ENCODE measurements at places on chromosomes 1 and 21.

GRCh38 chr1:22880174-22880601 lies 92.5 kb downstream of the LACTBL1 start:
- DNase-seq, result peak; percentile 63

- DNase-seq, result no peak
Measured at GRCh38 chr21:45872902-45873301, 108.7 kb upstream of the COL6A1 start.

GRCh38 chr1:92980732-92981647 lies 19.7 kb upstream of the DIPK1A start:
- DNase-seq, result no peak

DNA sequence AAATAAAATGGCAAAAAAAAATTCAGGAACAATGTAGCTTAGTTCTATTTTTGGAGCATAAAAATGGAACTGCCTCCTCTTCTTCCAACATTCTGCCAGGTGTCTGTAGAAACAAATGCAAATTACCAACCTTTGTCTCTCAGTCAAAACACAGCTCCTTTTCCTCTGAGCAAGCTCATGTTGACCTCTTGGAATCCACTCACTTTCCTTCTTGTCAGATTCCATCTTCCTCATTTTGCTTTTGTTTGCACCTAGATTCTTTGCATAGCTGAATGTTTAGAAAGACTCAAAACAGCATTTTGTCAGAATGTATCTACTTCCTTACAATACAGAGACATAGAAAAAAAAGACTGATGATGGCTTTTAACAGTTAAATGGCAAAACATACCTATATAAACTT lies 178.2 kb downstream of the ADGRL2 start:
- DNase-seq, result no peak

DNA sequence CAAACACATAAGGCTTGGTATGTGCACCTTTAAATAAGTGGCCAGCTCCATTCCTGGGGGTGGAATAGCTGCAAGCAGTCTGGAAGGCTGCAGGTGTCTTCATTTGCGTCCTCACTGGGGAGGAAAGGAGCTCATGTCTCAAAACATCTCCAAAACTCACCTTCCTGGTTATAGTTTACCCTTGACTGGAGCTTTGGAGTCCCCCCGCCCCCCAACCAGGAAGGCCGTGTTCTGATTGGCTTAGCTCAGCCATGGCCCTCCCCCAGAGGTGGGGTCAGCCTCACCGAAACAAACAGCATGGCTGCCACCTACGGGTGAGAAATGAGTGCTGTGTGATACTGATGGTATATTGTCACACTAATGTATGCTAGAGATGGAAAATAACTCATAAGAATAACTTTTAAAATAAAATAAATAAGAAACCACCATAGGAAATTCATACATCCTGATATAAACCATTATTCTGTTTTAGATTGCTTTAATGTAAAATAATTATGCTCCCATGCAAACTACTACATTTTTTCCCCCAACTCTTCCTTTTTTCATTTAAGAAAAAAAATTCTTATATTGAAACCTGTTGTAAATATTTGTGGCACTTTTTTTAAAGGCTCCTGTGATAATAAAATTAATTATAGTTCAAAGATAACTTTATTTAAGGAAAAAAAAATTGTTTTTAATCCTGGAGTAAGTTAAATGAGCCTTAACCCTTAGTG lies 90.8 kb downstream of the ZP4 start:
- peak; percentile 53 for DNase-seq

All from H54 (cell line).